NT2/D1 (cell line): ENCODE measurements at places on chromosomes 2 and 18.

GRCh38 chr18:10930076-10930475 lies 219.3 kb downstream of the PIEZO2 start:
- peak; percentile 11 for DNase-seq

DNA sequence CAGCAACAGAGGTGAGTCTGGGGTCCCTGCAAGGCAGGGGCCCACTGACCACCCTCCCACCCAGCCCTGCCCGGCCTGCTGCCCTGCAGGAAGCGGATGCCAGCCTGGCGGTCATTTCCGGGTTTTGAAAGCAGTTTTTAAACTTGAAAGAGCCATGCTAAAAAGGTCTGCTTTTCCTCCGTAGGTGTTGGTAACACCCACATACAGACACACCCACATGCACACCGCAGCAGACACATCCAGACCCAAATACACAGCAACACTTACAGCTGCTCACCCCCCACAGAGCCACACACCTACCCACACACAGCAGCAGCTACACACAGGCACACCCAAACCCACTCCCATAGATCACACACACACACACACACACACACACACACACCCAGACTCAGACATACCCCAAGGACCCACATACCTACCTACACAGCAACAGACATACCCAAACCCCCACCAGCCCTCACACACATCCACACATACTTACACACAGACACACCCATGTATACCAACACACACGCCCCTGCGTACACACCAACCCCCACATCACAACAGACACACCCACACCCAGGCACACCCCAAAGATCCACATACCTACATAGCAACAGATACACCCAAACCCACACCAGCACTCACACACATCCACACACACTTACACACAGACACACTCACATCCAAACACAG lies 7.6 kb downstream of the ZFP36L2 start:
- DNase-seq = no peak

- peak; percentile 36 for DNase-seq
These were observed 300.9 kb downstream of the PHLPP1 start for GRCh38 chr18:63016270-63016669.

DNA sequence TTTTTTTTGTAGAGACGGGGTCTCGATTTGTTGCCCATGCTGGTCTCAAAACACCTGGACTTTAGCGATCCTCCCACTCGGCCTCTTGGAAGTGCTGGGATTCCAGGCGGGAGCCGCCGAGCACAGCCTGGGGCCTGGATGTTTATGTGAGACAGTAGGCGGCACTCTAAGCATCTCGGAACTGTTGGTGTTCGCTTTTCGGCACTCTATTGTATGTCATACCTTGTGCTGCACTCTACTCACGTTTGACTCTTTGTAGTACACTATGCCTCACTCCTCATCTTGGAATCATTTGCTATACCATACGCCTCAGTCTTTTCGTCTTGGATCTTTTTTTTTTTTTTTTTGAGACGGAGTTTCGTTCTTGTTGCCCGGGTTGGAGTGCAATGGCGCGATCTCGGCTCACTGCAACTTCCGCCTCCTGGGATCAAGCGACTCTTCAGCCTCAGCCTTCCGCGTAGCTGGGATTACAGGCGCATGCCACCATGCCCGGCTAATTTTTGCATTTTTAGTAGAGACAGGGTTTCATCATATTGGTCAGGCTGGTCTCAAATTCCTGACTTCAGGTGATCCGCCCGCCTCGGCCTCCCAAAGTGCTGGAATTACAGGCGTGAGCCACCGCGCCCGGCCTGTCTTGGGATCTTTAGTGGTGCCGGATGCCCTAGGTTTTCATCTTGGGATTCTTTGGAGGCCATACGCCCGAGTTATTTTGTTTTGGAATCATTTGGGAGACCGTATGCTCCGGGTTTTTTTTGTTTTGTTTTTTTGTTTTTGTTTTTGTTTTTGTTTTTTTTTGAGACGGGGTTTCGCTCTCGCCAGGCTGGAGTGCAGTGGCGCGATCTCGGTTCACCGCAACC lies 24.2 kb upstream of the ZDBF2 start:
- DNase-seq = no peak

DNA sequence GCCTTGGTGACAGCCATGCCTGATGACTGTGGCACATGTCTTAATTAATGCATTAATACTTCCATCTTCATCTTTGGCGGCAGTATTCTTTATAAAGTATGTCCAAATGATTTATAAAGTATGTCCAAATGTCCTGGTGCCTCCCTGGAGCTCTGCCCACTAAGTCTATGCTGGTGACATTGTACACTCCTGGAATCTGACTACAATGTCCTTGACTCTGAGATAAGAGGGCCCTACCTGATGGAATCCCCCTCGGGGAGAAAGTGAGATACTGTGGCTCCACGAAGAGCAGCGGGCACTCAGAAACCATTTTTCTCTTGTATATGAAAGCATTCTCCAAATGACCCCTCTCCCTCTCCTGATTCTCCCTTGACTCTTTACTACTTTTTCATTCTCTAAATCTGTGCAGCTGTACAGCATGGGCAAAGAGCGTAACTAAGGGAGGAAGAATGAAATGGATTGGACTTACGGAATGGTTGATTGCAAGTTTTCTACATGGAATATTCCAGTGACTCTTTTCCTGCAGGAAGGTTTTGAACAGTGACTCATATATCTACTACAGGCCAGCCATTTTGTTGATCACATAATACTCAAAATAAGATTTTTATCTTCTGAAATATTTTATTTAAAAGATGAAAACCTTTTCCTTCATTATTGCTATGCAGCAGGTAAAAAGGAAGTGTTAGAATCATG lies 17.3 kb downstream of the RAB12 start:
- no peak for DNase-seq

DNA sequence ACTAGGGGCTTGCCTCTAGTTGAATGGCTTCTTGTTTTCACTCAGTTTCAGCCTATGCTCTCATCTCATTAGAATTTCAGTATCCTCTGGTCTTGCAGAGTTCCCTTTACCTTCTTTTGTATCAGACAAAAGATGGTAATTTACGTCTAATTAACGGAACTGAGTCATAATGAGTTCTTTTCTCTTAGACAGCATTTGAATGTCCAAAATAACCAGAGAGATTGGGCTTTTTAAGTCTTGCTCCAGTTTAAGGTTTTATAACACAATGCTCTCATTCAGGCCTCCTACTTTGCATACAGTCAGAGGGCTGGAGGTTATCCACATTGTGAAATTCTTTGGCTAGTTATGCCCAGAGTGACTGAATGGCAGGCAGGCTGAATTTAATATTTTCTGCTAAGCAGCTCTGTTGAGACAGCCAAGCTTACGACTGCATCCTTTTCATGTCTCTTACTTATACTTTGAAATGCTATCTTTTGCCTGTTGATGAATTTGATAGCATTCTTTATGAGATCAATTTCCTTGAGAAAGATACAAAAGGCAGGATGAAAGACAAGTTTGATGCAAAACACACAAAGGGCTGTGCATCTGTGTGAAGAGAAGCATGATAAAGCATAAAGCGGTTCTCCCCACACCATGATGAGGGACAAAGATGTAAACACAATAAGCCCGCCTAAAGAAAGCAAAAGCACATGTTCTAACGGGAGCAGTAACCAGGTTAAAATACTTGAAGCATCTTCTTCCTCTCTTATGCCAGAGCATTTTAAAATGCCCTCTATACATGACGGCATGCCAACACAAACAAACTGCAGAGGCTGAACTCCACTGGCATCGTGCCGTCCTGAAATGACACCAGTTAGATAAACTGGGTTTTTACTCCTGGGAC lies 90.0 kb downstream of the CDH2 start:
- DNase-seq = peak; percentile 2

- DNase-seq = no peak
These were observed 946.3 kb upstream of the LRATD1 start for GRCh38 chr2:13686262-13686661.
